ENCODE measurements at places on chromosomes 2 and 18. TPM values are rescaled to one million over a fixed set of nuclear protein-coding genes. Genes with fewer than 3 reads are reported as not detected.

Gene DLGAP1
- total RNA-seq, result 0.34 TPM

Gene HJURP
- 0.26 TPM for total RNA-seq

Gene RTP5
- total RNA-seq, result not detected

Gene STPG4
- total RNA-seq, result 0.16 TPM

Gene PTPN4
- total RNA-seq, result 16.4 TPM

Gene HTR2B
- 13.4 TPM for total RNA-seq

Gene SLC4A5
- 0.16 TPM for total RNA-seq

Gene ZDBF2
- total RNA-seq, result 7.6 TPM

Gene QPCT
- total RNA-seq, result 8.8 TPM

Gene IL1R1
- total RNA-seq, result 108 TPM

Gene SERPINB12
- not detected for total RNA-seq

Gene C2orf81
- 1.4 TPM for total RNA-seq

Gene COBLL1
- 2.5 TPM for total RNA-seq

Gene AP1S3
- total RNA-seq, result 1.6 TPM

Gene EFR3B
- 0.26 TPM for total RNA-seq

Gene MPV17
- total RNA-seq, result 73.6 TPM

Gene IL36B
- total RNA-seq, result not detected

Gene GALNT13
- not detected for total RNA-seq

Gene LDLRAD4
- total RNA-seq, result 0.16 TPM

Gene TPO
- not detected for total RNA-seq

Gene GPR45
- not detected for total RNA-seq

Gene UPP2
- total RNA-seq, result not detected

Gene ANKRD29
- total RNA-seq, result 5.9 TPM

Gene STON1
- 6.7 TPM for total RNA-seq

Gene ZNF396
- total RNA-seq, result 1.4 TPM

Gene CXCR1
- not detected for total RNA-seq

Gene MBD2
- 112 TPM for total RNA-seq

Gene FAM228A
- total RNA-seq, result 0.09 TPM

Gene CABYR
- 4.7 TPM for total RNA-seq

Gene GREB1
- 0.47 TPM for total RNA-seq

Gene KIF5C
- total RNA-seq, result 0.26 TPM

Gene HOXD3
- total RNA-seq, result not detected

Gene INO80C
- 4.4 TPM for total RNA-seq

Gene CCDC102B
- 5.3 TPM for total RNA-seq

Gene MATN3
- 0.77 TPM for total RNA-seq

Gene REG1B
- total RNA-seq, result not detected
